ENCODE measurements at places on chromosomes 6 and 20. TPM values are rescaled to one million over a fixed set of nuclear protein-coding genes. Genes with fewer than 3 reads are reported as not detected.

DNA sequence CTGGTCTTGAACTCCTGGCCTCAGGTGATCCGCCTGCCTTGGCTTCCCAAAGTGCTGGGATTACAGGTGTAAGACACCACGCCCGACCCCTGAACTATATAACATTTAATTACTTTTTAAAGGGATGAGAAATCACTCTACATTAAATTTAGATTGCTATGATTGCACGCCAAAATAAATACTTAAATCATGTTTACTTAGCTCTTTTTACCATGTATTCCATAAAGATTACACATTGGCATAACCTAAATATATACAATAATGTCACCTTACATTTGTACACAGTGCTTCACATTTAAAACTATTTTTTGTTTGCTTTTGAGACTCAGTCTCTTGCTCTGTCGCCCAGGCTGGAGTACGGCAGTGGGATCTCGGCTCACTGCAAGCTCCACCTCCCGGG is 86.4 kb downstream of the IRAK1BP1 start:
- DNase-seq: no peak

DNA sequence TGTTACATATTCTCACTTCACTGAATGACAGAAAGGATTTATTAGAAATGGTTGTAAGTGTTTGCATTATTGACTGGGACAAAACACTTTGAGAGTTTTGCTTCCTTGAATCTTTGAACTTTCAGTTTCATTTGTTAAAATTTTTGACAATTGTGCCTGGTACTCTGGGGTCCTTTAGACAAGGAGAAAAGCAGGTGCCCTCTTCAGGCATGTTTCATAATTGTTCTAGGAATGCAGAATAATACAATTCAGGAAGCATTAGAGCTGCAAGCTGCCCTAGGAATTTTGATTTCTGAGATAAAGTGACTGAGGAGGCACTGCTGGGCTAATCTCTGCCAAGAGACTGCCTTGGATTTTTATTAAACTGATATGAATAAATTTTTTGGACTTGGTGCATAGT is 49.7 kb downstream of the TOP1 start:
- DNase-seq: no peak

GRCh38 chr20:15252304-15252703 is 914.9 kb upstream of the FLRT3 start:
- no peak for DNase-seq

GRCh38 chr6:108755257-108756240 is 92.7 kb upstream of the ARMC2 start:
- no peak for DNase-seq

DNA sequence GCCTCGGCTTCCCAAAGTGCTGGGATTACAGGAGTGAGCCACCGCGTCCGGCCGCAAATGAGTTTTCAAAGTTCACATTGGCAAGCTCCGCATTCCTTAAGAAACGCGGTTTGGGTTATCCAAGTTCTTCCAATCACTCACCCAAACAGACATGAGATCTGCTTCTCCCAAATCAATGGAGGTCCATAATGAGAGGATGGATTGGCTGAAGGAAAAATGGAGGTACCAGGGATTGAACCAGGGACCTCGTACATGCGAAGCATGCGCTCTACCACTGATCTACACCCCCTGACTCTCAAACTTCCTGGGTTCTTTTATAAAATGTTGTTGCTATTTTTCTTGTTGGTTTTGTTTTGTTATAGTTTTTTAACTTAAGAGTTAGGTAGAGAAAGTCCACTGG is 170.0 kb downstream of the GPX5 start:
- DNase-seq: no peak

DNA sequence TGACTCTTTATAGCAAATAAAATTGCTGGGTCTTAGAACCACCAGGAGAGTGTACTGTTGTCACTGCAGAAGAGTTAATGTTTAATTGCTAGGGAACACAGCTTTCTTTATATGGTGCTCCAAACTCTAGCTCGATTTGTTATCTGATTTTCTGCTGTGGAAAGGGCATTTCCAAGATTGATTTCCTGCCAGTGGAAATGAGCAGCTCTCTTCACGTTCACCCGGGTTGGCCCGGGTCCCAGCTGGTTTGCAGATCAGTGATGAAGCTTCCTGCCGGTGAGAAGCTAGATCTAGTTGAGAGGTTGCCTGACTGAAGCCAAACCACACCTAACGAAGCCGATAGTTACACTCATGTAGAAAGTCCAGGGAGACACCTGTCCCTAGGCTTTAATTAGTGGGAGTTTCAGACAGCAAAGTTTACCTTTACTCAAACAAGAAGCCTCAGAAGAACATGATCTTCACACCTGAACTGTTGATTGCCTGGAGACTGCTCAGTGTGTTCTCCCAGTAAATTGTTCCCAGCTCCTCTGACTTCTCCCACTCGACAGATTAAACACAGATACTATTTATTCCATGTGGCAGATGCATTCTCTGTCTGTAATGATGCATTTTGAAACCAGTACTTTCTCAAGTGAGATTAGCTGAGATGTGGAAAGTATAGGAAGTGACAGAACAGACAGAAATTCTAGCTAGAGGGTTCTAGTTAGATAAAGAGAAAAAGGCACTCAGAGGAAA is 27.8 kb downstream of the PAQR8 start:
- no peak for DNase-seq

GRCh38 chr6:37139230-37139962 is 30.6 kb upstream of the PIM1 start:
- DNase-seq: no peak

- no peak for DNase-seq
Observed at GRCh38 chr6:84568971-84569370, 195.4 kb downstream of the TBX18 start.

DNA sequence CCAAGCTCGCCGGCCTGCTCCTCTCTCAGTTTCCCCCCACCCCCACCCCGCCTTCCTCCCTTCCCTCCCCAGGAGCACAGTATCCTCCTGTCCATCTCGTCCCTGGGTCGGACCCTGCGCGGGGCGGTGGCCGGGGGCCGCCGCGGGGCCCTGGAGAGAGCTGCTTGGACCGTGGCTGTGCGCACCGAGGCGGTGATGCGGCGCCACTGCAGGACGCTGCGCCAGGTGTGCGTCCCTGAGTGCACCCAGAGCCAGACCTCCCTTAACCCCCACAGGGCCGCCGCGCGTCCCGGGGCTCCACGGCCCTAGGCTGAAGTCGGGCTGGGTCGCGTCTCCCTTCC is 2.2 kb downstream of the C20orf204 start:
- no peak for DNase-seq

DNA sequence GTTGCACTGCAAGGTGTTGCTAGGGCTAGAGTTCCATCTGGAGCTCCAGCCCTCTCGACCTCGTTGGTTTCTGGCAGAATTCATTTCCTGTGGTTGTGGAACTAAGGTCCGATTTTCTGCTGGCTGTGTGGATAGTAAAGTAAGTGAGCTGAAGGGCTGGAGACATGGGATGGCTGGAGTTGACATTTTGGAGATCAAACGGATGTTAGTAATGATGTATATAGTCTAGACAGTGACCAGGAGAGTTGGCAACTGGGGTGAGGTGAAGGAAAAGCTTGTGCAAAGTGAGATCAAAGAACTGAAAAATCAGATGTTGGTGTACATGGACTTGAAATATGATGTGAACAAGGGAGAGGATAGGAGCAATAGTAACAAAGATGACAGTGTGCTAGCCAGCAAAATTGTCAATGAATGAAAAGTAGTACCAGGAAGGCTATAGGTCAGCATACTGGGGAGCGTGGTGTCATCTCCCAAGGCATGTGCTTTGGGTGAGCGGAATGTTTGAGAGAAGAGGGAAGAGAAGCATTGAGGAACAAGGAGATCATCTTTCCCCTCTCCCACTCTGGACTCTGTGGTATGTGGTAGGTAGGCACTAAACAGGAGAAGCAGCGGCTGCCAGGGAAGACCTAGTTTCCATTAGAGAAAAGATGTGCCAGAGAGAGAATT is 7.8 kb downstream of the QRSL1 start:
- no peak for DNase-seq

- DNase-seq: no peak
Observed at GRCh38 chr20:40294175-40294574, 394.9 kb downstream of the MAFB start.

DNA sequence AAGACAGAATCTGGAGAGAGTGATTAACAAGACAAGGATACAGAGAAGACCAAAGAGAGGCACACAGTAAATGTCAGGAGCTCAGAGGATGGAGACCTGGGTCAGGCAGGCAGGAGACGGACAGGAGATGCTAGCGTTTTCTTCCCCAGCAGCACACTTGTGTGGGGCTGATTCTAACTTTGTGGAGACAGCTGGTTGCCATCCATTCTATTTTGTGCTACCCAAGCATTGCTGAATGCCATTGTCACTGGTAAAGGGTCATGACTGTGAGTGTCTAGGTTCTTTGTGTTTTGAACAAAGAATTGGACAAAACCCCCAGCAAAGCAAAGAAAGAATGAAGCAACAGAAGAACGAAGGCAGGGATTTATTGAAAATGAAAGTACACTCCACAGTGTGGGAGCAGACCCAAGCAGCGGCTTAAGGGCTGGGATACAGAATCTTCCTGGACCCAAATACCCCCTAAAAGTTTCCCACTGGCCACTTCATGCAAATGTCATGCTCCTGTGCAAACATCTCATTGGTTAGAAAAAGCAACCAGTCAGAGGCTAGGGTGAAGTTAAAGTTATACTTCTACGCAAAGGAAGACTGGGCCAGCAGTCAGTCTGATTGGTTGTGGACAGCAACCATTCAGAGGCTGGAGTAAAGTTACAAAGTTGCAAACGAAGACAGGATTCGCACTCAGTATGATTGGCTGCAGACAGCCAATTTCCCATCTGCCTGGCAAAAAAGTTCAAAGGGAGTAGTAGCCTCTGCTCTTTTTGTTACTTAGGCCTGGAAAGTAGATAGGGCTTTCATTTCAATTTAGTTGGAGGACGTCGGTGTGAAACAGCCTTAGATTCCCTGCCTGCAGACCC is 17.5 kb downstream of the PTK7 start:
- DNase-seq: no peak

- no peak for DNase-seq
Observed at GRCh38 chr6:142297996-142298753, 3.6 kb upstream of the ADGRG6 start.

GRCh38 chr6:131762984-131763383 is 44.8 kb upstream of the ENPP1 start:
- DNase-seq: no peak

Gene SCRT2
- total RNA-seq: not detected

Gene PTGIS
- total RNA-seq: 2.1 TPM

Gene FOXS1
- total RNA-seq: not detected

Gene BFSP1
- total RNA-seq: 0.15 TPM

Gene MUCL3
- total RNA-seq: not detected

Gene CPNE5
- 0.28 TPM for total RNA-seq

Gene WFDC8
- total RNA-seq: not detected

Gene HLA-DRB5
- total RNA-seq: 2.5 TPM
